ENCODE measurements at places on chromosomes 3 and 15.

GRCh38 chr3:38630606-38631005 is 18.9 kb downstream of the SCN5A start:
- no peak for DNase-seq

DNA sequence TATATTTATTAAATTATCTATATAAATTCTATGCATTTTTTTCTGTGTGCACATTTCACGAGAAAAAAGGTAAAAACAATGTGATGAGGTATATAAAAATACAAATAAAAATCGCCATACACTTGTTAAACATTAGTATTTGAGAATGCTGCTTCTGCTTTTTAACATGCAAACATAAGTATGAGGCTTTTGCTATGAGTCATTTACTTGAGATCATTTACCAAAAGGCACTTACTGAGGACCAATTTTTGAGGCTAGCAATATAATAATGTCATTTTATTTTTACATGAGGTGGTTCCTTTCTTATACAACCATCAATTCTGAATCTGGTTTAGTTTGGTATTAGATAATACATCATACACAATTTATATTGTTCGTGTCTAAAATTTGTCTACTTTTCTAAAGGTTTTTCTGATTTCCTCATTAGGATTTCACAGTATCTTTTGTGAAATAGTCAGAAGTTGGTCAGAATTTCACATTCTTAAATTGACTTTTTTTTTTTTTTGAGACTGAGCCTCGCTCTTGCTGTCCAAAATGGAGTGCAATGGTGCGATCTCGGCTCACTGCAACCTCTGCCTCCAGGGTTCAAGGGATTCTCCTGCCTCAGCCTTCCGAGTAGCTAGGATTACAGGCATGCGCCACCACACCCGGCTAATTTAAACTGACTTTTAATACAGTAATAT is 25.6 kb downstream of the DCUN1D1 start:
- DNase-seq = no peak

GRCh38 chr3:120424976-120425570 is 25.7 kb downstream of the FSTL1 start:
- DNase-seq = no peak

- no peak for DNase-seq
Observed at GRCh38 chr15:64693134-64693533, 82.3 kb downstream of the RBPMS2 start.

DNA sequence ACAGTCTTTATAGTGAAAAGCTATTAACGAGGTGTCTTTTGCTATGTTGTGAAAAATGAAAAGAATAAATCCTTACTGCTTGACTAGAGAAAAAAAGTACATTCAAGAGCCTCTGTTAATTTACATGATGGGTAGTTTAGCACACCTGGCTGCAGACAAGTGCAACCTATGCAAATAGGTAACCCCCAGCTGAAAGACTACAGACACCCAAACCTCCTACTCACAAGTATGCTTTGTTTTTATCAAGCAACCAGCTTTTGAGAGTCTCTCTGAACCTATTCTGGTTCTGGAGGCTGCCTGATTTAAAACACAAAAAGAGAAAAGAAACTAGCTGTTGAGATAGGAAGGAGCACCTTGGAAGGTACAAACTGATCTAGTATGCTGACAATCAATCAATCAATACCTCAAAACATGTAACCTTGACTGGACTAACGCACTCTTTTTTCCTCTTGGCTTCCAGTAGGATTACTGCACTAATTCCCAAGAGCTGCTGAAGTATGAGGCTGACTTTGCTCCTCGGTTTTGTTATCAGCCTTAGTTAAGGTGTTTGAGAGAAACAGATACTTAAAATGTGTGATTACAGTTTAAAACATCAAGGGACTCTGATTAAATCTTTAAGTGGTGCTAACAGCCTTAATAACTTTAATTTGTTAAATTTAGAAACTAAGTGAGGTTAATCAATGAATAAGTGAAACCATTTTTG is 63.6 kb downstream of the OSBPL10 start:
- no peak for DNase-seq

Measured in CD4-positive, alpha-beta T cell treated with Interleukin-21 for 1 hour (primary cell).